ENCODE measurements at places on chromosomes 12 and 14.

GRCh38 chr12:26713885-26714383, 119.1 kb downstream of the ITPR2 start:
- DNase-seq, result no peak

- no peak for DNase-seq
These were observed 211.8 kb upstream of the HMGA2 start for GRCh38 chr12:65612440-65612839.

GRCh38 chr14:99253890-99254289, 18.1 kb downstream of the BCL11B start:
- DNase-seq, result no peak

- no peak for DNase-seq
These were observed 246.4 kb upstream of the PWP1 start for GRCh38 chr12:107439026-107439738.

GRCh38 chr12:116259800-116260577, 17.5 kb downstream of the MED13L start:
- DNase-seq, result no peak

GRCh38 chr14:50668826-50669143, 679 bp upstream of the SAV1 start:
- DNase-seq, result no peak

- peak; percentile 92 for DNase-seq
These were observed at the start of gene RIMKLB for GRCh38 chr12:8697476-8698131. Gene RIMKLB, plus strand, starts transcription at chr12:8697991. Its CDS starts 15,876 bp downstream, at chr12:8713867.

- DNase-seq, result no peak
These were observed 55.3 kb upstream of the STON2 start for GRCh38 chr14:81455390-81455789.

DNA sequence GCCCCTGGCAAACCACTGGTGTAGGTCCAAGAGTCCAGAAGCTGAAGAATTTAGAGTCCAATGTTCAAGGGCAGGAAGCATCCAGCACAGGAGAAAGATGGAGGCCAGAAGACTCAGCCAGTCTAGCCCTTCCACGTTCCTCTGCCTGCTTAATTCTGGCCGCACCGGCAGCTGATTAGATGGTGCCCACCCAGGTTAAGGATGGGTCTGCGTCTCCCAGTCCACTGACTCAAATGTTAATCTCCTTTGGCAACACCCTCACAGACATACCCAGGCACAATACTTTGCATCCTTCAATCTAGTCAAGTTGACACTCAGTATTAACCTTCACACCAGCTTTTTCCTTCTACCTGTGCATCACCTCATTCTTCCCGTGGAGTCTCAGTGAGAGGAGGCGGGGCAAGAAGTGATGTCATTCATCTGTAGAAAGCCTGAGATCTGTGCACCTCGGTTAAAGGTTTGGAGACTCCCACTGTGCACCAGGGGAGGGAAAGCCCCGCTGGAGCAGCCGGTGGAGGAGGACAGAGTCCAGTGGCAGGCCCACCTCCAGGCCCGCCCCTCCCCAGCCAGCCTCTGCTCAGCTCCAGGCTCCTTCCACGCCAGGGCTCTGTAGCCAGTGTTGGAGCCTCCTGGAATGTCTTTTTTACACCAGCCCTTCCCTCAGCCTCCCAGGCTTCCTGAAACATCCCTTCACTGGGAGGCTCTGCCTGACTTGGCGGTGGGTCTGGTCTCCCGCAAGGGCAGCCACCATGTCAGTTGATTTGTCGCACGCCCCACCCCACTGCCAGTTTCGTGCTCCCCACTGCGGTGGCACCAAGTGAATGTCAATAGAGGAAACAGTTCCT, 80.1 kb upstream of the DYNC1H1 start:
- DNase-seq, result no peak

GRCh38 chr12:129067491-129067890, 214.2 kb downstream of the GLT1D1 start:
- no peak for DNase-seq

- DNase-seq, result no peak
These were observed 134.0 kb upstream of the CPSF6 start for GRCh38 chr12:69105101-69105962.

GRCh38 chr14:60599727-60600126, 49.5 kb downstream of the SIX1 start:
- DNase-seq, result no peak

DNA sequence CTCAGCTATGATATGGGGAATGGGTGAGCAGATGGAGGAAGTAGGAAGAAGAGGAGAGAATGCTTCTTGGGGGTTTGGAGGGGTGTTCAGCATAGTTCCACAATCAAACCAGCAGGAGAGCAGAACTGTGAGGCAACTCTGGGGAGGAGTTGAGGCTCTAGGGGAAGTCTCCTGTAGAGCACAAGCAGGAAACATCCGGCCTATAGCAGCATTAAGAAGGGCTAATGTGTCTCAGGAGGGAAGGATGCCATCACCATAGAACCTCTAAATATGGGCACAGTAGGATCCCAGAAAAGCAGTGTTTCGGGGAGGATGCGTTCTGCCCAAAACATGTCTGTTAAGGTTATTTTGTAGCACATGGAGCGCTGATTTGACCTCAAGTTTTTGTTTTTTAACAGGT, 8.4 kb upstream of the SALL2 start:
- no peak for DNase-seq

DNA sequence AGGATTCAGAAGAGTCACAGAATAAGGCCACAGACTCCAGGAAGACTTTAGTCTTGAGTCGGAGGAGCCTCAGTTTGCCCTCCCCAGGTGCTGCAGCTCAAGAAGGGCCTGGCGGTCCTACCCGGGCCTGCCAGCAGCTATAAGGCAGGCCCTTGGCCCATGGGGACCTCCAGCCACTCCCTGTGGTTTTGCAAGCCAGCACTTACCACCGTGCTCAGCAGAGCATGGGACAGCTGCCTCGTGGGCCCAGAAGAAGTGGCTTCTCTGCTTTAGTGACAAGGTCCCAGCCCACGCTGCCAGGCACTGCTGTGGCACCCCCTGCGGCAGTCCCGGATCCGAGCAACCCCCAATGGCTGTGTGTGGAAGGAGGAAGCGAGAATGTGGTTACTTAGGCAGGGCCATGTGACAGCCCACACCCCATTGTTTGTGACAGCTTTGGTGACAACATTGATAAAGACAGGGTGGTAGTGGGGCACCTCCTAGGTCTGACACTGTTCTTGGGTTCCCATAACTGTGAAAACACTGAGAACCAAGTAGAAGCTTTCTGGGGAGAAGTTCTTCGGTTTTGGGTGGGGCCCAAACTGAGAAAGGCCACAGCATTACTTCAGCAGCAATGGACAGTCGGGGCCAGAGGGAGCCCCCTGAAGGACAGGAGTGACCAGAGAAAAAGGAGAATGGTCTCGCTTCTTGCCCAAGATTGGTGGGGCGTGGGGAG, at the start of gene SELPLG:
Gene SELPLG (minus strand): TSS at position 361 of the 715 bp plus-strand sequence. CDS start 9,587 bp downstream, outside the sequence.
- no peak for DNase-seq

- DNase-seq, result no peak
These were observed 6.0 kb downstream of the KRT7 start for GRCh38 chr12:52238916-52239646.

DNA sequence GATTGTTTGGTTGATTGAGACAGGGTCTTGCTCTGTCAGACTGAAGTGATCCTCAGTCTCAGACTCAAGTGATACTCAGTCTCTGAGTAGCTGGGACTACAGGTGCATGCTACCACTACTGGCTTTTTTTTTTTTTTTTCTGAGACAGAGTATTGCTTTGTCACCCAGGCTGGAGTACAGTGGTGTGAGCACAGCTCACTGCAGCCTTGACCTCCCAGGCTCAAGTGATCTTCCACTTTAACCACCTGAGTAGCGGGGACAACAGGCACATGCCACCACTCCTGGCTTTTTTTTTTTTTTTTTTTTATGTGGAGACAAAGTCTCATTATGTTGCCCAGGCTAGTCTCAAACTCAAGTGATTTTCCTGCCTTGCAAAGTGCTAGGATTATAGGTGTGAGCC, 31.8 kb downstream of the CPSF2 start:
- no peak for DNase-seq

- no peak for DNase-seq
These were observed 14.0 kb upstream of the TBX3 start for GRCh38 chr12:114697741-114698565.

DNA sequence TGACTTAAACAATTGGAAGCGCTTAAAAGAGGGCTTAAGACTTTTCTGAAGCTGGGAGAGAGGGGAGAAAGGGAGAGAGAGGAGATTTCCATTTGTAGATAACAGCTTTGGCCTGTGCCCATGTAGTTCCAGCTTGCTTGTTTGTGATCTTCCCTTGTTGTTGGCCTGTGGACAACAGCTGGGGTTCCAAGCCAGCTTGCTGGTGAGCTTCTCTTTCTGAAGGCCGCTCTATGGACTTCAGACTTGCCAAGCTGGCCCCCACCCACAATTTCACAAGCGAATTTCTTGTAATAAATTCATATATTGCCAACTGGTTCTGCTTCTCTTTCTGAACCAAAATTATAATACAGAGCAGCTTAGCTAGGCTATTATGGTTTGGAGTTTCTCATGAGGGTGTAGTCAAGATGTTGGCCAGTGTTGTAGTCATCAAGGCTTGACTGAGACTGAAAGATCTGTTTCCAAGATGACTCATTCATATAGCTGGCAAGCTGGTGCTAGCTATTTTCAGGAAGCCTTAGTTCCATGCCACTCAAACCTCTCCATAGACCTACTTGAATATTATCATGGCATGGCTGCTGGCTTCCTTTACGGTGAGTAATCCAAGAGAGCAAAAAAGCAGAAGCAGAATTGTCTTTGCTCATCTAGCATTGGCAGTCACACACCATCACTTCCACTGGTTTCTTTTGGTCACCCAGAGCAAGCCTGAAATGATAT, 89.4 kb downstream of the ATP23 start:
- DNase-seq, result no peak

GRCh38 chr12:110756611-110757010, 13.9 kb upstream of the PPP1CC start:
- DNase-seq, result no peak

GRCh38 chr12:113054948-113055486, 1.5 kb upstream of the DTX1 start:
- DNase-seq, result no peak

- DNase-seq, result peak; percentile 49
These were observed 41.6 kb upstream of the CAPRIN2 start for GRCh38 chr12:30796313-30796780.

DNA sequence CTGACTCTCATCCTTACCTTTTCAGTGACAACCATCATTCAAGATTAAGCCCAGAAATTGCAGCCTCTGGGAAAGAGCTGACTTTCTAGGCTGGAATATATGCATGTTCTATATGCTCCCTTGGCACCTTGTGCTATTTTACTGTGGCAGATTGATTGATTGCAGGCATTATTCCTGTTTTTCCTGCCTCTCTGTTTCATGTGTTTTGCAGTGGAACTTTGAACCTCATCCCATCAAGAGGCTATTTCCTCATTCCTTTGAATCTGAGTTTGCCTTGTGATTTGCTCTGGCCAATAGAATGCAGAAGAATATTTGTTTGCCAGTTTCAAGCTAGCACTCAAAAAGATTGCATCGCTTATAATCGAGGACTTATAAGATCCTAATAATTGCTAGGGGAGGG, 174.8 kb upstream of the DCN start:
- no peak for DNase-seq

GRCh38 chr14:95535226-95536021, 574 bp downstream of the GLRX5 start:
- no peak for DNase-seq

DNA sequence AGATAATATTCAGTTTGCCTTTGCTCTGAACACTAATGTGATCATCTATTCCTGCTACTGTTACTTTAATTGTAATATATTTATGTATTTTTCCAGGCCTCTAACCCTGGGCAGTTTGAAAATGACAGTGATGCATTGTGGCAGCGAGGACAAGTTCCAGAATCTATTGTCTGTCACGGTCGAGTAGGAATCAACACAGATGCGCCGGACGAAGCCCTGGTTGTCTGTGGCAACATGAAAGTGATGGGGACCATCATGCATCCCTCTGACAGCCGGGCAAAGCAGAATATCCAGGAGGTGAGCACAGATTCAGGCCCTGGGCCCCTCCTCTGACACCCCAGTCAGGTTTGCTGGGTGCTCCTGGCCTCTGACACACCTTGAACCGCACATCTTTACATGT, 78.5 kb downstream of the MYRFL start:
- DNase-seq, result no peak

GRCh38 chr14:50978888-50979287, 34.6 kb upstream of the PYGL start:
- DNase-seq, result no peak

GRCh38 chr14:65783576-65783975, 371.0 kb downstream of the FUT8 start:
- DNase-seq, result no peak

DNA sequence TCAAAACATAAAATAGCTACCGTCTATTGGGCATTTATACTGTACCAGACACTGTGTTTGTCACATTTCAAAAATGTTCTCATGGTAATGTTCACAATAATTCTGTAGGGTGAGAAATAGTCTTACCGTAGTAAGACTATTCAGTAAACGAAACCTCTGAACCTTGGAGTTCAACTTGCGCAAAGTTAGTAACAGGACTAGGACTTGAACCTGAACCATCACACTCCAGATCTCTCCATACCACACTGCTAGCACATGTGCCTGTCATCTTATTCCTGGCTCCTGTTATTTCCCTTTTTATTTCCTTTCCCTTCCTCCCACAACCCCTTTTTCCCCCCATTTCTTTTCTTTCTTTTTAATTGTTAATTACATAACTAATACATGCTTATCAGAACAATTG, 65.4 kb downstream of the PLEKHA5 start:
- DNase-seq, result no peak
